ENCODE measurements at places on chromosomes 3 and 15. TPM values are rescaled to one million over a fixed set of nuclear protein-coding genes. Genes with fewer than 3 reads are reported as not detected.

RETNLB gene
- not detected for total RNA-seq

DAZL gene
- not detected for total RNA-seq

ARGFX gene
- not detected for total RNA-seq

GPR62 gene
- total RNA-seq: not detected

DNAH12 gene
- 0.92 TPM for total RNA-seq

GATM gene
- 4.1 TPM for total RNA-seq

CLDN18 gene
- 3.3 TPM for total RNA-seq

CPNE9 gene
- not detected for total RNA-seq

TTLL13 gene
- total RNA-seq: 0.29 TPM

PIF1 gene
- 33.9 TPM for total RNA-seq

GOLGA6L6 gene
- total RNA-seq: not detected

LRRK1 gene
- 20.1 TPM for total RNA-seq

ANKRD34C gene
- not detected for total RNA-seq

PYGO1 gene
- total RNA-seq: 2.5 TPM

SLC24A5 gene
- total RNA-seq: not detected

REC114 gene
- not detected for total RNA-seq

PLA2G4F gene
- total RNA-seq: 0.87 TPM

CEP19 gene
- total RNA-seq: 1.2 TPM

DUOX2 gene
- 0.21 TPM for total RNA-seq

All from Calu3 (cell line).